ENCODE measurements at places on chromosomes 16 and 17.

DNA sequence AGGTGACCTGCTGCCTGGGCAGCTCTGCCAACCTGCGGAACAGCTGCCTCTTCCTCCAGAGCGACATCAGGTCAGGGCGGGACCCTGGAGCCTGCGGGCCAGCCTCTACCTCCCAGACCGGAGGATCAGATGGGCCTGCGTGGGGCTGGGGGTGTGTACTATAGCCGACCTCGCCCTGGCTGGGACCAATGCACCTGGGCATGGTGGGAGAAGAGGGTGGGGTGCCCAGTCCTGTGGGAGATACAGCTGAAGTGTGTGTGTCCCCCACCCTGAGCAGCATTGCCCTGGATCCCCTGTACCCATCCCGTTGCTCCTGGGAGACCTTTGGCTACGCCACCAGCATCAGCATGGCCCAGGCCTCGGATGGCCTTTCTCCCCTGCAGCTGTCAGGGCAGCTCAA, 19.3 kb downstream of the CASKIN2 start:
- no peak for DNase-seq

DNA sequence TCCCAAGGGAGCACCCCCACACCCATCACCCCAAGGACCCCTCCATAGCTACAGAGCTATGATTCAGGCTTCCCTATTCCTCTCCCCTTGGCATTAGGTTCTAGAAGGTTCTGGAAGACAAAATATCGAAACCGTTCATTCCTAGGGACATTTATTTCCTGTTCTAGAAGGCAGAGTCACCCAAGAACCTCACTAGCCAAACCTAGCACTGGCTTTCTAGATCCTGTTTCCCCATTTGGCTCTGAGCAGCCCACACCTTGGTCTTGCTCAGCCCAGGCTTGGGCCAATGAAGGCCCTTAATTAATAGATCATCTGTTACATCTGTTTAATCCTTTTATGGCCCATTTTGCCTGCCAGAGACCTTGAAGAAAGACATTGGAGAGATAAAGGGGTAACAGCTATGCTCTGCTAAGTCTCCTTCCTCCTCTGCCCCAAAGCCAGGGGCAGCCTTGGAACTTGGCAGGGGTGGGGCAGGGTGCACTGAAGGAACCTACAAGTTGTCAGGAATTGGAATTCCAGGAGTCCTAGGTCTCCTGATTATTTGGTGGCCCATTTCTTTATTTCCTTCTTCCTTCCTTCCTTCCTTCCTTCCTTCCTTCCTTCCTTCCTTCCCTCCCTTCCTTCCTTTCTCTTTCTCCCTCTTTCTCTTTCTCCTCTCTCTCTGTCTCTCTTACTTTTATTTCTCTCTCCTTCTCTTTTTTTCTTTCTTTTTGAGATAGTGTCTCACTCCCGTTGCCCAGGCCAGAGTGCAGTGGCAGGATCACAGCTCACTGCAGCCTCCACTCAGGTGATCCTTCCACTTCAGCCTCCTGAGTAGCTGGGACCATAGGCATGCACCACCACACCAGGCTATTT, 8.7 kb upstream of the FZD2 start:
- no peak for DNase-seq

GRCh38 chr17:78672005-78672404, 94.8 kb upstream of the DNAH17 start:
- DNase-seq, result peak; percentile 7

- DNase-seq, result no peak
Observed at GRCh38 chr17:38559880-38560230, 45.9 kb downstream of the SRCIN1 start.

GRCh38 chr16:87395181-87395842, 3.2 kb downstream of the MAP1LC3B start:
- no peak for DNase-seq

GRCh38 chr17:80695979-80696378, 151.3 kb downstream of the RPTOR start:
- DNase-seq, result no peak

DNA sequence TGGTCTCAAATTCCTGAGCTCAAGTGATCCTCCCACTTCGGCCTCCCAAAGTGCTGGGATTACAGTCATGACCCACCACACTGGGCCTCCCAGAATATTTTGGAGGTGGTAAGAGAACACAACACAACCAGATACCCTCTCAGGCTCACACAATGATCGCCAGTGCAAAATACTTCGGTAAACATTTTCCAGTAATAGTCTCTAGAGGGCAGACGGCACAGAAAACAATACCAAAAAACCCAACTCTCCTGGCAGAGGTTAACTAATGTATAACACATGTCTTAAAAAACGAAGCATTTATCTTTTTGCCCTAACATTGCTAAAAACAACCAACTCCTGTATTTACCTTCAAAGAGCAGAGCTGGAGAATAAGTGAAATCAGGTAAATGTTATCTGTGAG, 10.5 kb downstream of the NUFIP2 start:
- DNase-seq, result no peak

GRCh38 chr16:30186782-30187555, 3.6 kb downstream of the CORO1A start:
- peak; percentile 84 for DNase-seq

- no peak for DNase-seq
Observed at GRCh38 chr17:72053036-72053435, 67.8 kb upstream of the SOX9 start.

DNA sequence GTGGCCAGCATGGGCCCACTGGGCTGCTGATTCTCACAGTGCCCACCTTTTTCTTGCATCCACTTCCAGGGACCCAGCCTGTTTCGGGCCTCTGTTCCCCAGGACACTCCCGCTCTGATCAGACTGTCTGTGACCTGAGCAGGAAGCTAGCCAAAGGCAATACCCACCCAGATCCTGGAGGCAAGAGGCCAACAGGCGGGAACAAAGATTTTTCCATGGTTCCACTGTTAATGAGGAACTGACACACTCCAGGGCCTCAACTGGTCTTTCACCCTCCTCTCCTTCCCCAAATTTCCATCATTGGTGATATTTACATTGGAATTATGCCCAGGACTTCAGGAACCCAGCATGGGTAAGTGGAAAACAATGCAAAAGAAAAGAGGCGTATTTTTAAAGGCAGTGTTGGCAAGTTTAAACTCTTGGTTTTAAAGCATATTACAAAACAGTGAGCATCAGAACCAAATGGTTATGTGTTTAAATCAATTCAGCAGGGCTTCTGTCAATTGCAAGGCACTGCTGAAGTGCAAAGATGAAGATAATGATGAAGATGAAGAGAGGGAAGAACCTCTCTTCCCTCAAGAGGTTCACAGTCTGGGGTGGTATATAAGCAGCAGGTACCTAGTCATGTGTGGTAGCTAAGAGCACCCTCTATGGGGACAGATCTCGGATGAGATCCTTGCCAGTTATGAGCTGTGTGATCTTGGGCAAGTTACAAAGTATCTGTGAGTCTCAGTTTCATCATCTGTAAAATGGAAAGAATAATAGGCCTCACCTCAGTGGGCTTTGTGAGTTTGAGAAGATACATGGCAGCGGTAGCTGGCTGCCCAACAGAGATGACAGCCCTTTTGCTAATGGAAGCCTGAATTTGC, 14.4 kb upstream of the ATP2A3 start:
- no peak for DNase-seq

DNA sequence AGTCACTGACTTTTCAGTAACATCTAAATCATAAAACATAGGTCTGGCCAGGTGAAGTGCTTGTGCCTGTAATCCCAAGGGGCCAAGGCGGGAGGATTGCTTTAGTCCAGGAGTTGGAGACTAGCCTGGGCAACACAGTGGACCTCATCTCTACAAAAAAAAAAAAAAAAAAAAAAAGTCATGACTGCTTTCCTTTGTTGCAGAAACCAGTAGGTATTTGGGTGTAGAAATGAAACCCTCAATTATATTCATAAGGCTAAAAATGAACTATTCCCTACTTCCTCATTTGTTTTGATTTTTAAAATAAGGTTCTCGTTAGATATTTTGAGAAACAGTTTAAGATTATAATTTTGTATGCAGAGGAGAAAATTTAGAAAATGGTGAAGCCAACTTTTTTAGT, 26.0 kb downstream of the PITPNC1 start:
- no peak for DNase-seq

DNA sequence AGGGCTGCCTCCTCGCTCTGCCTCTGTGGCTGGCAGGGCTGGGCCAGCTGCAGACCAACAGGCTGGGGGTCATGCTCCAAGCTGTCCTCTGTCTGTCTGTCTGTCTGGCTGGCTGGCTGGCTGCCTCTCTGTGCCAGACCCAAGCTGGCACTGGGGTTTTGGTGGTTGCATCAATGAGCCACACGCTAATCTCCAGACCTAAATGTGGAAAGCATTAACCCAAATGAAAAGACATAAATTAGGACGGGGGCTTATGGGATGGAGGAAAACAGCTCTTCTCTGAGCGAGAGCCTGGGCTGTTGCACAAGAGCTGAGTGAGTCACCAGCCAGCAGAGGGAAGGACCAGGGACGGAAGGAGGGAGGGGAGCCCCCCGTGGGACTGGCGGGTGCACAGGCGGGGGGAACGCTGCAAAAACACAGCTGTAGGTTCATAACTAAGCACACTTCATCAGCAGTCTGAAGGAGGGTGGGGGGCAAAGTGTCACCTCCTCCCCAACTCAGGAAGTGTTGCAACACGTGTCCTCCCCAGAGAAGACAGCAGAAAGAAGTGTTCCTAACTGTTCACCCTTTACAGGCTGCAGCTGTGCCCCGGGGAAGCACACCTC, 83.4 kb downstream of the GAS7 start:
- DNase-seq, result peak; percentile 56

- DNase-seq, result no peak
Observed at GRCh38 chr17:77117415-77117814, 23.4 kb upstream of the SEC14L1 start.

- DNase-seq, result no peak
Observed at GRCh38 chr17:1899403-1900000, 69.7 kb downstream of the RPA1 start.

GRCh38 chr17:35742496-35742895, 10.5 kb downstream of the GAS2L2 start:
- no peak for DNase-seq

DNA sequence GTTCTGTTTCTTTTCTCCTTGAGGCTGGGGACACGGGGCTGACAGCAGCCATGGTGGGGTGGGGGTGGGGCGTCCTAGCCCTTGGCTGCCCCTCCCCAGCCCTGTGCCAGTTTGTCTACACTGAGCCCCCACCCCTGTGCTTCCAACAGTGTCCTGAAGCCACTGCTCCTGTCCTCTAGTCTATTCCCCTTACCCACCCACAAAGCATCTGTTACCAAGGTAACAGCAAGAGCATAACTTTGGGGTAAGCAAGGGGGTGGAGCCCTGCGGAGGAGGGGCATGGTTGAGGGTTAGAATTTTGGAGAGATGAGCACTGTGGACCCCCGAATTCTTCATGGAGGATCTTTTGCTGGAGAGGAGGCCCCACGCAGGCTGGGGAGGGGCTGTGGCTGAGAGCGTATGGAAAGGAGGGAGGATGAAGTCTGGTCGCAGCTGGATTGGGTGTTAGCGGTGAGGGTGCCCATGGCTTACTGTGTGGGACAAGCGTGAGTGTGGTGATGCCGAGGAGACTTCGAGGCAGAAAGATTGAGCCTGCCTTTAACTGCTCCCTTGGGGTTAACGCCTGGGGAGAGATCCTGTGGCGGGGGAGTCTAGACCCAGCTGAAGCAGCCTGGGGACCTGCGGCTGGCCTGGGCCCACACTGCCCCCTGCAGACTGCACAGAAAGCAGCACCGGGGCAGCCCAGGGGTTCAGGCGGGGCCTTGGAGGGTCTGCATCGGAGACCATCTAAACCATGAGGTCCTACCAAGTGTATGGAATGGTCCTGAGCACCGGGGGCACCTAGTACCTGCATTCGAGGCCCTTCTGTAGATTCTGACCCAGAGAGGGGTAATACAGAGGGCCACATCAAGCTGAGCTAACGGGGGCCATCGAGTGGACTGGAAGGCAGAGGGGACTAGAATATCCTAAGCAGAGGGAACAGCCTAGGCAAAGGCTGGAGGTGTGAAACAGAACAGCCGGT, 6.1 kb upstream of the STAC2 start:
- DNase-seq, result peak; percentile 65

- DNase-seq, result no peak
Observed at GRCh38 chr17:78019367-78019975, 61.0 kb downstream of the TNRC6C start.
